ENCODE measurements at places on chromosomes 5 and 9. TPM values are rescaled to one million over a fixed set of nuclear protein-coding genes. Genes with fewer than 3 reads are reported as not detected.

The RNF14 gene
- total RNA-seq = 68.6 TPM

DNA sequence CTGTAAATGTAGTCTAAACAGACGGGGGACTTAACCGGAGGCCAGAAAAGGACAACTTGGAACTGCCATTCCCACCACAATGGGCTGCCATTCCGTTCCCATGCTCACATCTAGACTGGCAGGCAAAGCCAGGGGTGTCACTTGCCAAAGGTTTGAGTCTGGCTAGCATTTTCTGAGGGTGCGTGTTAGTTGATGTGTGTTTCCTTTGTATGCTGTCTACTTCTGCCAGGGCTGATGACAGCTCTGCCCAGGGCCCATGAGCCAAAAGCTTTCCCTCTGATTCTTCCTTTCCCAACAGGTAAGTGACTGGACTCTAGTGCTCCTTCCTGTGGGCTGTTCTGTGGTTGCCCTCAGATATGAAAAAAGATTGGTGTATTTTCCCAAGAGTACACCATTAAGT lies 68.0 kb downstream of the ZNF608 start:
- DNase-seq = no peak

DNA sequence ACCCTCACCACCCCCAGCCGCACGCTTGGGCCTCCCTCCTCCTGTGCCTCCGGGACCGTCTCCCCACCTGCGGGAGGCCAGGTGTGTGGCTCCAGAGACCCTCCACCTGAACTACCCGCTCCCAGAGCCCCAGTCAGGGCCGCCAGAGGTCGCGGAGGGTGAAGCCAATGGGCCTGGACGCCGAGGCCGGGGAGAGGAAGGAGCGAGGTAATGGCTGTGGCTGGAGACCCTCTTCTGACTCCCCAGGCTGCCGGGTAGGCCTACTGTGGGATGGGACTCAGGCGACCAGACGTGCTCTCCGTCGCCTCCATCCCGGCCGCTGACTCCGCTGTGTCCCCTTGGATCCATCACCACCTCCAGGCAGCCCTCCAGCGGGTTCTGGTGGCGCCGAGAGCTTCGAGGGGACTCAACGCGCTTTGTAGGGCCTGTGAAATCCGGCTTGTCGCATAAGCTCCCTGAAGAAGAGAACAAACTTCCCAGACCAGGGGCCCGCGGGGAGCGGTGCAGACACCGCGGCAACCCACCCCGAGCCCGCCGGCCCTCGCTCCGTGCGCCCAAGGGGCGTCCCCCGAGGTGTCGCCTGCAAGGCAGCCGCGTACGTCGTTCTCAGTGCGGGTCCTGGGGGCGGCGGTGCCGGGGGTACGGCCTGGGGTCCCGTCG lies 12.6 kb downstream of the IRX2 start:
- DNase-seq = no peak

- no peak for DNase-seq
These were observed 554.0 kb downstream of the BNC2 start for GRCh38 chr9:16316456-16316855.

The HTR4 gene
- total RNA-seq = not detected

DNA sequence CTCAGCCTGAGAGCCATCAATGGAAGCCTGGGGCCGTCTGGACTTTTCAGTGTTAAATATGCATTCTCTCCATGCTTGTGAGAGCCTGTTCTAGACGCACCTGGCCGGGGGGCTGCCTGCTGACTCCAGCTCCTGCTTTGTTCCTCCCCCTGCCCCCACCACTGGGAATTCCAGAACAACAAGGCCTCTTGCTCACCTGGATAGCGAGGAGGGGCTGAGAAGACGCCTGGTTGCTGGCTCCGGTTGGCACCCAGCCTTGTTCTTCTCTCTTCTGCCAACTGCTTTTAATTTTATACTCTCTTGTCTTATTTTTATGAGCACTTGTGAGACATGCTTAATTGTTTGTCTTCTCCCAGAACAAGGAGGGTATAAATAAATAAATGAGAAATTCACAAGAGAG lies 15.0 kb upstream of the RAPGEF1 start:
- DNase-seq = no peak

The RNF224 gene
- not detected for total RNA-seq

DNA sequence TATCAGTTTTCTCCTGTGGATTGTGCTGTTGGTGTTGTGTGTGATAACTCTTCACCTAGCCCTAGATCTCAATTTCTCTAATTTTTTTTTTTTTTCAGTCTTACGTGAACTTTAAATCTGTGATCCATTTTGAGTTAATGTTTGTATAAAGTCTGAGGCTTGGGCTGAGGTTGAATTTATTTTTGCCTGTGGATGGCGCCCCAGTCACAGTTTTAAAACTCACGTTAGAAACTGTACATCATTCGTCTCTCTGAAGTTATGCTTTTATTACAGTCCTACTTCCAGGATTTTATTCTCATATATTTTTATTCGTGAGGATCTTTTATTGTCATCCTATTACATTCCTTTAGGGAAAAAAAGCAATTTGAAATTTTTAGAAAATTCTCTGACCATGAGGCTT lies 103.1 kb downstream of the EHMT1 start:
- DNase-seq = no peak

All from NCI-H460 (cell line).